ENCODE measurements at places on chromosomes 5 and 9. TPM values are rescaled to one million over a fixed set of nuclear protein-coding genes. Genes with fewer than 3 reads are reported as not detected.
A peak's percentile ranks its signal among the peaks of the same experiment; 100 is the strongest.

GRCh38 chr5:145237843-145238242 lies 597.3 kb downstream of the PRELID2 start:
- no peak overlapping the region for H3K4me3 ChIP-seq
- H3K36me3 ChIP-seq = no peaks in the 10 kb centered on the region
- H3K27me3 ChIP-seq = no peaks in the 10 kb centered on the region
- DNase-seq = no peak

- no peak overlapping the region for H3K4me3 ChIP-seq
- no peaks in the 10 kb centered on the region for H3K4me1 ChIP-seq
- no peak overlapping the region for H3K27ac ChIP-seq
- H3K36me3 ChIP-seq = no peaks in the 10 kb centered on the region
- DNase-seq = no peak
These were observed 391.0 kb downstream of the ICE1 start for GRCh38 chr5:5813441-5813840.

DNA sequence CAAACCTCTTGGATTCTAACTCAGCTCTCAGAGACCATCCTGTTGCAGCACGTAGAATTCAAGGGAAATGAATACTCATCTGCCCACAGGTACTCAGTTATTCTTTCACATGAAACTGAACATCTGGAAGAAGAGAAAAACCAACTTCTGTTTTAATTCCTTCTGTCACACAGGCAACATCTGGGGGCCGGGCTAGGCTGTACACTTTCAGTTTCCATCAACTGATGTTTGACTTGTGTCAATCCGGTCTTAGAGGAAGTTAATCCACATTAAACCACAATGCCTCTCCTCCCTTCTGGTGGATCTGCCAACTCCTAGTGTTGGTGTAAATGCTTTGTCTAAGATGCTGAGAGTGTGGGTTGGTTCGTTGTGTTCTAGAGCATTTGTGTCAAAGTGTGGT lies 17.6 kb downstream of the DMRT3 start:
- H3K36me3 ChIP-seq = no peaks in the 10 kb centered on the region
- H3K27ac ChIP-seq = no peak overlapping the region

DNA sequence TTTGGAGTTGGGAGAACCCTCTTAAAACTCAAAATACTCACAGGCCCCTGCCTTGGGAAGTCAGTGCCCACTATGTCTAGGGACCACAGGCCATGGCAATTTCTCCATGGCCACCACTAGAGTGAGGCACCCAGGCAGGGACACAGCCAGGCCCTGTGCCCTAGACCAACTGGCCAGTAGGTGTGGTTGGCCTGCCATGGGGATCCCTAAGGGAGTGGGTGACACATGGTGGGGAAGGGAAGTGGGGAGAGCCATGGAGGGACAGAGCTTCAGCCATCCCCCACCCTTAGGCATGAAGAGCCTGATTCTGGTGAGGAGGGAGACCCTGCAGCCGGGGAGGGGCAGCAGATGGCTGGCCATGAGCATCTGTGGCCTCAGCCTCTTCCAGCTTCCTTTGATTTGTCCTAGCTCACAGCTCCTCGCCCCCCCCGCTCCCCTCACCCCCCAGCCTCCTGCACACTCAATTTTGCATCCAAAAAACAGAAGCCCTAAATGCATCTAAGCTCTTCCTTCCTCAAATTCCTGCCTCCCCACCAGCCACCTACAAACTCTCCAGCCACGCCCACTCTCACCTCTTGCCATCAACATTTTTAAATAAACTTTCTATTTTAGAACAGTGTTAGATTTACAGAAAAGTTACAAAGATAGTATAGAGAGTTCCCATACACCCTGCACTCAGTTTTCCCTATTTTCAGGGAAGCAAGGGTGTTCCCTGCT lies 1.6 kb upstream of the DBN1 start:
- H3K4me1 ChIP-seq = peaks cover 25% of the 10 kb centered on the region
- H3K27ac ChIP-seq = no peak overlapping the region
- no peak overlapping the region for H3K4me3 ChIP-seq
- DNase-seq = no peak

DNA sequence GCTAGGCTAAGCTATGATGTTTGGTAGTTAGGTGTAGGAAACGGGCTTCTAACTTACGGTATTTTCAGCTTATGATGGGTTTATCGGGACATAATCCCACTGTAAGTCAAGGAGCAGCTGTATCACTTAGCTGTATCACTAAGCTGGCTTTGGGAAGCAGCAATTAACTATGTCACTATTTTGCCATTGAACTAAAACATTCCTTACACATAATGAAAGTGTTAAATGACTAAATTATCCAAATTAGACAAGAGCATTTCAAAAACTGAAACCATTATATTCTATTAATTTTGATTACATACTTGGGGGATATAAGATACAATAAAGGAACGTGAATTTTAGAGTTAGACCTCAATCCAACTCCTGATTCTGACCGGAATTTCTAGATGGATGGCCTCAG lies 188.3 kb downstream of the AGTPBP1 start:
- H3K27ac ChIP-seq = no peak overlapping the region
- no peak for DNase-seq
- no peaks in the 10 kb centered on the region for H3K36me3 ChIP-seq
- H3K27me3 ChIP-seq = no peaks in the 10 kb centered on the region
- H3K4me3 ChIP-seq = no peak overlapping the region

DNA sequence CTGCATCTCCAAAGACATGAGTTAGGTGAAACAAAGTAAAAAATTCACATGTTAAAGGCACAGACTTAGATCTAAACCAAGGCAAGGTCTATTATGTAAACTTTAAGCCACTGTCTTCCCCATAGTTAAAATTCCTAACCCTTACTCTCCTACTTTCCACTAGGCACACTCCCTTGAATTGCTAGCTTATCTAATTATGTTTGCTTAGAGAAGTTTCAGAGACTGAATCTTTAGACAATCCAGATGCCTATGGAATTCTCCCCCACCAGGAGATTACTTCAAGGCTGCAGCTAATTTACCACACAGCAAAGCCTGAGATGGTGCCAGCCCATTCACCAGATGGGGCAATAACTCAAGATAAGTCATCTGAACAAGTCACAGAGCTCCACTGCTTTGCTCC lies 803.1 kb upstream of the COX7C start:
- H3K36me3 ChIP-seq = no peaks in the 10 kb centered on the region
- H3K4me3 ChIP-seq = no peak overlapping the region
- DNase-seq = no peak
- H3K27me3 ChIP-seq = no peaks in the 10 kb centered on the region
- no peak overlapping the region for H3K27ac ChIP-seq

DNA sequence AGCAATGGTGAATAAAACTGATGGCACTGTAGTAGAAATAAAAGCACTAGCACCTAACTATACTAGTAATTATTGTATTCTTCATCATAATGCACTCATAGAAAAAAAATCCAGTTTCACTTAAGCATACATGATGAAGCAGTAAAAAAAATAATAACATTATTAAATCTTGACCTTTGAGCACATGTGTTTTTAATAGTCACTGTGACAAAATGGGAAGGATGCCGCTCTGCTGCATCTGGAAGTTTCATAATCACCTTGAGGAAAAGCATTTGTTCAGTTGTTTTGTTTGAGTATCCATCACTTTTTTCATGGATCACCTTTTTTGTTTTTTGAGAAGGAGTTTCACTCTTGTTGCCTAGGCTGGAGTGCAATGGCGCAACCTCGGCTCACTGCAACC lies 13.2 kb downstream of the OR2K2 start:
- no peak overlapping the region for H3K27ac ChIP-seq
- no peak for DNase-seq
- no peaks in the 10 kb centered on the region for H3K36me3 ChIP-seq

- DNase-seq = no peak
- H3K4me1 ChIP-seq = no peaks in the 10 kb centered on the region
- H3K27me3 ChIP-seq = no peaks in the 10 kb centered on the region
- no peaks in the 10 kb centered on the region for H3K36me3 ChIP-seq
- no peak overlapping the region for H3K4me3 ChIP-seq
These were observed 40.2 kb downstream of the ACO1 start for GRCh38 chr9:32424616-32425015.

GRCh38 chr9:131960311-131960710 lies 119.4 kb downstream of the MED27 start:
- no peak for DNase-seq
- no peaks in the 10 kb centered on the region for H3K36me3 ChIP-seq
- H3K4me1 ChIP-seq = no peaks in the 10 kb centered on the region
- H3K4me3 ChIP-seq = no peak overlapping the region
- no peaks in the 10 kb centered on the region for H3K27me3 ChIP-seq
- no peak overlapping the region for H3K27ac ChIP-seq

DNA sequence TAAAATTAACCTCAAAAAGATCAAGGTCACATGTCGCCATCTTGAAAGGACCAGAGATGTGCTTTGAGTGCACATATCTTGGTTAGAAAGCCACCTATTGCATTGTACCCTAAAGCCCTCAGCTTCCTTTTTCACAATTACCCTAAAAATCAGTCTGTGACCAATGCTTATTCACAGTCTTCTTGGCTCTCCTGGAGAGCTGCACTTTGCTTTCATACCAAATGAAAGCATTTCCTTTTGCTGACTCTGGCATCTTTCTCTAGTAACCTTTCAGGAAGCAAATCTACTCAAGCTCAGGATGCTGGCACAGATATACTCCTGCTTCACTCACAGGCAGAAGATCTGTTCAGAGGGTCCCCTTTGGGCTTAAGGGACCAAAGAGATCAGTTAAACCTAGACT lies 160.7 kb upstream of the PUM3 start:
- no peaks in the 10 kb centered on the region for H3K36me3 ChIP-seq
- no peak overlapping the region for H3K4me3 ChIP-seq
- no peak for DNase-seq
- no peaks in the 10 kb centered on the region for H3K4me1 ChIP-seq

- no peaks in the 10 kb centered on the region for H3K4me1 ChIP-seq
- no peak overlapping the region for H3K4me3 ChIP-seq
- H3K27ac ChIP-seq = no peak overlapping the region
- H3K27me3 ChIP-seq = no peaks in the 10 kb centered on the region
These were observed 137.5 kb downstream of the CPLANE1 start for GRCh38 chr5:37111426-37112382.

DNA sequence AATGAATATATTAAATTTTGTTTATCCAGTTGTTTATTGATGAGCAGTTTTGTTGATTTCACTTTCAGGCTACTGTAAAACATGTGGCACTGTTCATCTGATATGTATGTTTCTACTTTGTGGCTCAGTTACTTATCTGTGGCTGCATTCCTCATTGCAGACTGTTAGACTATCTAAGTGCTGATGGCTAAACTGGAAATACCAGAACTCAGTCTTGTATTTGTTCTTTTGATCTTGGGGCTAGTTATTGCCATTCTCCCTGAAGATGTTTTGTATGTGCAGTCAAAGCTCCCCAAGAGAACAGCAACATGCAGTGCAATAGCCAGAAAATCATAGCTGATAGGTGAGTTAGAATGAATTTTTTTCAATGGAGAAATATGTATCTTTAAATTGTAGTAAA lies 162.2 kb downstream of the GADD45G start:
- H3K4me3 ChIP-seq = no peak overlapping the region
- H3K36me3 ChIP-seq = no peaks in the 10 kb centered on the region
- H3K27me3 ChIP-seq = no peaks in the 10 kb centered on the region

- no peaks in the 10 kb centered on the region for H3K36me3 ChIP-seq
- peaks cover 10% of the 10 kb centered on the region for H3K4me1 ChIP-seq
- DNase-seq = no peak
- no peak overlapping the region for H3K27ac ChIP-seq
These were observed 145.9 kb downstream of the CARTPT start for GRCh38 chr5:71864730-71865601.

GRCh38 chr5:3237276-3237868 lies 358.3 kb upstream of the IRX1 start:
- no peak overlapping the region for H3K27ac ChIP-seq
- H3K27me3 ChIP-seq = no peaks in the 10 kb centered on the region
- H3K4me1 ChIP-seq = no peaks in the 10 kb centered on the region
- no peaks in the 10 kb centered on the region for H3K36me3 ChIP-seq

GRCh38 chr9:36064448-36065037 lies 27.8 kb downstream of the RECK start:
- no peaks in the 10 kb centered on the region for H3K4me1 ChIP-seq
- no peak overlapping the region for H3K27ac ChIP-seq
- no peak for DNase-seq
- H3K4me3 ChIP-seq = no peak overlapping the region
- H3K27me3 ChIP-seq = no peaks in the 10 kb centered on the region
- H3K36me3 ChIP-seq = peaks cover 61% of the 10 kb centered on the region

DNA sequence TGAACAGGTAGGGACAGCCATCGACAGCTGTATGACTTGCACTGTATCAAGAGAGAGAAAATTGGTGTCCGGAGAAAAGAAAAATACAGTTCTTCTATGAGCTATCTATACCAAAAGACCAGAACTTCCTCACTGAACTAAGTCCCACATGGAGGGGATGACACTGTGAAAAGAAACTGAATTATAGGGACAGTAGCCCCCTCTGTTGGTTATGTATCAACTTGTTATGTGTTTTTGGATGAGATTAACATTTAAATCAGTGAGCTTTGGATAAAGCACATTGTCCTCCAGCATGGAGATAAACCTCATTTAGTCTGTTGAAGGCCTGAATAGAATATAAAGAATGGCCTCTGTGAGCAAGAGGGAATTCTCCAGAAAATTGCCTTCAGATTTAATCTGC lies 176.6 kb upstream of the SH3GL2 start:
- H3K4me1 ChIP-seq = no peaks in the 10 kb centered on the region
- no peak for DNase-seq
- H3K27me3 ChIP-seq = no peaks in the 10 kb centered on the region
- H3K4me3 ChIP-seq = no peak overlapping the region
- H3K36me3 ChIP-seq = no peaks in the 10 kb centered on the region
- H3K27ac ChIP-seq = no peak overlapping the region

GRCh38 chr5:77751328-77752023 lies 24.7 kb downstream of the TBCA start:
- H3K4me1 ChIP-seq = no peaks in the 10 kb centered on the region
- no peak overlapping the region for H3K4me3 ChIP-seq
- H3K27me3 ChIP-seq = no peaks in the 10 kb centered on the region

GRCh38 chr5:108472237-108472636 lies 90.3 kb upstream of the FBXL17 start:
- H3K27me3 ChIP-seq = no peaks in the 10 kb centered on the region
- H3K36me3 ChIP-seq = no peaks in the 10 kb centered on the region
- H3K4me1 ChIP-seq = no peaks in the 10 kb centered on the region
- no peak overlapping the region for H3K4me3 ChIP-seq
- no peak for DNase-seq
- no peak overlapping the region for H3K27ac ChIP-seq

DNA sequence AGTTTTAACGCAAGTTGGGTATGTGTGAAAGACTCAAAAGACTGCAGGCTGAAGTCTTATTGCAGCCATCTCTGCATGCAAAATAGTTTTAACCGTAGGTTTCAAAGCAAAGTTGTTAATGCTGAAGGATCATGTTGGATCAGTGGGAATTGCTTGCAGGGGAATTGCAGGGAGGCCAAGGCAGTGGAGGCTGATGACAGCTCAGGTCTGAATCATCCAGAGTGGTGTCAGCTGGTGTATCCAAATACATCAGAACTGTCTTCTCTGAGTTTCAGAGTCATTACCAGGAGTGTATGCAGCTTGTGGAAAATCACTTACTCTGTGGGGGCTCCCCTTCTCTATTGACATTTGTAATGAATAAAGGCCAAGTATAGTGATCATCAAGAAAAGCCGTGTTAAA lies 435.7 kb downstream of the SH3GL2 start:
- H3K36me3 ChIP-seq = no peaks in the 10 kb centered on the region
- H3K27ac ChIP-seq = no peak overlapping the region
- no peaks in the 10 kb centered on the region for H3K27me3 ChIP-seq
- peak; percentile 45 for DNase-seq
- no peak overlapping the region for H3K4me3 ChIP-seq

Gene TSLP
- polyA plus RNA-seq = 7.0 TPM

Gene ZNF300
- 1.2 TPM for polyA plus RNA-seq

Gene SAPCD2
- 0.22 TPM for polyA plus RNA-seq

Gene PAEP
- polyA plus RNA-seq = not detected

Gene PTTG1
- polyA plus RNA-seq = 1.6 TPM

Gene TTC33
- 14.3 TPM for polyA plus RNA-seq

Gene SLU7
- 32.5 TPM for polyA plus RNA-seq

Gene RETREG1
- 24.5 TPM for polyA plus RNA-seq

Gene MIGA2
- 27.7 TPM for polyA plus RNA-seq

Gene ASPN
- 4.6 TPM for polyA plus RNA-seq

Gene IRGM
- polyA plus RNA-seq = not detected

Gene C5orf34
- 0.54 TPM for polyA plus RNA-seq

Gene HK3
- 4.3 TPM for polyA plus RNA-seq

Measured in heart left ventricle (tissue), 16 donors.